ENCODE measurements at places on chromosomes 2 and 18.
A peak's percentile ranks its signal among the peaks of the same experiment; 100 is the strongest.

DNA sequence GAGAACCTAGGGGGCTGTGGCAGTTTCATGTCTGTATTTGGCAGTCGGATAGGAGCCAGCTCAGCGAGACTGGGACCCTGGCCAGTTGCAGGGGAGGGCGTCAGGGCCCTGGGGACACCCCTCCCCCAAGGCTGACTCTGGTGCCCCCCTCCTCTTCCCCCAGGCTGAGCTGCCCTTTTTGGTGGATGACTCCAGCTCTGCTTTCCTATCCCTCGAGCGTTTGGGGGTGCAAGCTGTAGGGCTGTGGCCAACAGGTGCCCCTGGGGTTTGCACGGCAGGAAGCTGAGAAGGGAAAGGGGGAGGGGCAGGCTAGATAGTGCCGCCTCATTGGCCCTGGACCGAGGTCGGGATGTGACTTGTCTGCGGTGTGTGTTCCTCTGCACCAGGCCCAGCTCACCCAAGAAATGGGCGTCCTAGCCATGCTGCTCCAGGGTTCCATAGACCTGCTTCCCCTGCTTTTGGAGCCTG is 26.4 kb downstream of the SPEG start:
- DNase-seq = no peak

- DNase-seq = no peak
Measured at GRCh38 chr2:110645616-110646015, 32.2 kb downstream of the BUB1 start.

DNA sequence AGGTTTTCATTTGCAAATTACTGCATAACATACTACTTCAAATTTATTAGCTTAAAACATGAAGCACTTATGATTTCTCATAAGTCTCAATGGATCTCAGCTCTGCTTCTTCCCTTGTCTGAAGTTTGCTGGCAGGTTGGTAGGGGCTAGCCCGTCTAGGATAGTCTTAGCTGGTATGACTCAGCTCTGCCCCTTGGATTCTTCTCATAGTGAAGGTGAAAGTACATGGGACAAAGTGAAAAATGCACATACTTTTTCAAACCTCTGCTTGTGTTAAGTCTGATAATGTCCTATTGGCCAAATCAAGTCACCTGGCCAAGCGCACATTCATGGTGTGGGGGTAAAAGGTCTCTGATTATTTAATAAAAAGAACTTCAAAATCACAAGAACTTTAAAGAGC is 184.8 kb upstream of the VWC2L start:
- DNase-seq = no peak

DNA sequence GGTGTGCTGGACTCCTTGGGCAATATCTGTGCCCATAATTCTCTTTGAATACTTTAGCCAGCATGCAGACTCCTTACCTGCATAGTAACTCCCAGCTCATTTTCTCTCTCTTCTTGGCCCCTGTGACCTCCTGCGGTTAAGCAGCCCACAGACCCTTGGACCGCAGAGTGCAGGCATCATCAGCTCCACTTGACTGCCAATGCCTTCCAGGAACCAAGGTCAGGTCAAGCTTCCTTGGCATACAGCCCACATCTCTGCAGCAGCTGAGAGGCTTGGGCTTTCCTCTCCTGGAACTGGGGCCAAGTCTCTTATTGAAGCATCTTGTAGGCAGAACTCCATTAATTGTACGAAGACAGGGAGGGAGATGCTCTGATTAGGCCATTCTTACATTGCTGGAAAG is 130.1 kb upstream of the PIEZO2 start:
- DNase-seq = no peak

GRCh38 chr2:143085125-143085784 is 44.0 kb upstream of the ARHGAP15 start:
- no peak for DNase-seq

DNA sequence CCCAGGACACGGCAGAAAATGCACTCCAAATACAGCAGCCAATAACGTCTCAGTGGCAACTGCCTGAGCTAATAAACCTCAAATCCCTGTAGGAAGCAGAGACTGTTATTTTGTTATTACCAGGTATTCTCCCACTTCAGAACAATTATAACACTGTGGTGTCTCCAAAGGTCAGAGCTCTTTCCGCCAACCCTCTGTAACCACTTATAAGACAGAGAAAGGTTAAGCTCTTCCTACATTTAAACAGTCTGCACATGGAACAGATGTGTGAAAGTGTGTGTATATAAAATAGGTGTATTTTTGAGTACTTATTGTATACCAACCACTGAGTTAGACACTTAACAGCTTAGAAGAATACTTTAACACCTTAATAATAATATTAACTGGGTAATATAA is 64.1 kb downstream of the FBXO15 start:
- DNase-seq = no peak

GRCh38 chr2:139674577-139674976 is 894.4 kb upstream of the NXPH2 start:
- no peak for DNase-seq

GRCh38 chr18:48600456-48601090 is 61.7 kb downstream of the CTIF start:
- DNase-seq = no peak

- DNase-seq = no peak
Measured at GRCh38 chr18:48660346-48661228, 121.8 kb downstream of the CTIF start.

- no peak for DNase-seq
Measured at GRCh38 chr2:118387509-118387908, 299.2 kb downstream of the INSIG2 start.

- DNase-seq = no peak
Measured at GRCh38 chr2:223580951-223581350, 21.2 kb downstream of the SCG2 start.

DNA sequence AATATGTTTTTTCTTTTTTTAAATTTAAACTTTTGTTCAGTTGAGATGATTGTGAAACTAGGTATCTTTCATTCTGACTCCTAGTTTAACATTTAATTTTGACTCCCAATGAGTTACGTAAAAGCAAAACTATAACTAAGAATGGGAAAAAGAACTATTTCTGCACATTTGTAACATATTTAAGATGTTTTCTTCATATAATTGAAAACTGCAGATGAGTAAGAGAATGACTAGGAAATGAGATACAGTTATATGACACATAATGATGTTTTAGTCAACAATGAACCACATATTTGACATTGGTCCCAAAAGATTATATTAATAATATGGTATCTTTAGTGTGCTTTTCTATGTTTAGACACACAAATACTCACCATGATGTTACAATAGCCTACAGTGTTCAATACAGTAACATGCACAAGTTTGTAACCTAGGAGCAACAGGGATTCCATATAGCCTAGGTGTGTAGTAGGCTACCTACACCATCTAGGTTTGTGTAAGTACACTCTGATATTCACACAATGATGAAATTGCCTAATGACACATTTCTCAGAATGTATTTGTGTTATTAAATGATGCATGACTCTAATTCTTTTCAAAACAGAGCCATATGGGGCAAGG is 12.6 kb downstream of the ERMN start:
- DNase-seq = no peak

- no peak for DNase-seq
Measured at GRCh38 chr2:79899196-79899595, 386.3 kb downstream of the CTNNA2 start.

DNA sequence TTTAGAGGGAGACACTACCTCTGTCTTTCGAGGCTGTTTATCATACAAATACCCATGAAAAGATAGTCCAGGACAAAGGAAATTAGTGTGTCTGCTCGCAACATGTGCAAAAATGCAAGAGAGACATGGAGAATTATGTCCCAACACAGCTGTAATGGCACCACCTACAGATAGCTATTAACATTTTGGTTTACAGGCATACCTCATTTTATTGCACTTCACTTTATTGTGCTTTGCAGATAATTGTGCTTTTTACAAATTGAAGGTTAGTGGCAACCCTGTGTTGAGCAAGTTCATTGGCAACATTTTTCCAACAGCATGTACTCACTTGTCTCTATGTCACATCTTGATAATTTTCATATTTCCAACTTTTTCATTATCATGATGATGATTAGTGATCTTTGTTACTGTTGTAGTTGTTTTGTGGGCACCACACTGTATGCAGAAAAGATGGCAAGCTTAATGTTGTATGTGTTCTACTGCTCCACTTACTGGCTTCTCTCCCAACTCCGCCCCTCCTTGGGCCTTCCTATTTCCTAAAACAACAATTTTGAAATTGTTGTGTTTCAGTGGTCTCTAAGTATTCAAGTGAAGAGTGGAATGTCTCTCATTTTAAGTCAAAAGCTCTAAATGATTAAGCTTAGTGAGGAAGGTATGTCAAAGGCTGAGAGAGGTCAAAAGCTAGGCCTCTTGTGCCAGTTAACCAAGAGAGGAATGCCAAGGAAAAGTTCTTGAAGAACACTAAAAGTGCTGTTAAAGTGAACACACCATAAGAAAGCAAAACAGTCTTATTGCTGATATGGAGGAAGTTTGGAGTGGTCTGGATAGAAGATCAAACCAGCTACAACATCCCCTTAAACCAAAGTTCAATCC is 52.0 kb downstream of the ANKRD12 start:
- DNase-seq = no peak

DNA sequence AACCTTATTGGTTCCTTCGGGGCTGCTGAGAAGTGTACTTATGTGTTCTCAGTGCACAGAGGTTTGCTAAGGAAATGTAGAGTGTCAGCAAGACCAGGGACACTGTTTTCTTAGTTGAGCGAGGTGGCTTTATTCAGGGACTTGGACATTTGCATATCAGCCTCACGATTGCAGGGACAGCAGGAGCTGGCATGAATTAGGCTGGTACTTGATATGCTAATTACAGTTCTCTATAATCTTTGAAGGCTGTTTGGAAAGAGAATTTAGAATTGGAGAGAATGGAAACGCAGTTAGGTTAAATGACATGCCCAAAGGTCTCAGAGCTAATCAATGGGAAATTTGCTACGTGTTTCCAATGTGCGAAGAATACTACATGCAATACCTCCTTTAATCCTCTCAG is 18.7 kb upstream of the MTCL1 start:
- DNase-seq = no peak

GRCh38 chr18:4405965-4406364 is 49.1 kb downstream of the DLGAP1 start:
- DNase-seq = no peak

GRCh38 chr2:205733648-205734047 is 51.3 kb downstream of the NRP2 start:
- no peak for DNase-seq

DNA sequence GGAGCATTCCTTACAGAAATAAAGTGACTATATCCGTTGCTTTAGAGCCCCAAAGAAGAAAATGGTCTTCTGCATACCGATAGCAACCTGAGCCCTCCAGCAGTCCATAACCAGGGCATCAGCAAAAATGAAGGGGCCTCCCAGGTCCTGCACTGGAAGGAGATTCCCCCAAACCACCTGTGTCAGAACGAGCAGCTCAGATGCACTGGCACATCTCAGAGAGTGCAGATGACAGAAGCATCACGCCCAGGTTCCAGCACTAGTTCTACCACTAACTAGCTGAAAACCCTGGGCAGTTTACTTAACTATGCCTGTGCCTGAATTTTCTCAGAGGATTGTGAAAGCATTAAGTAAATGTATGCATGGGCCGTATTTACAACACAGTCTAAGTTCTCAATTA is 466.7 kb upstream of the MYT1L start:
- no peak for DNase-seq

- no peak for DNase-seq
Measured at GRCh38 chr2:239292959-239293774, 107.7 kb downstream of the HDAC4 start.

DNA sequence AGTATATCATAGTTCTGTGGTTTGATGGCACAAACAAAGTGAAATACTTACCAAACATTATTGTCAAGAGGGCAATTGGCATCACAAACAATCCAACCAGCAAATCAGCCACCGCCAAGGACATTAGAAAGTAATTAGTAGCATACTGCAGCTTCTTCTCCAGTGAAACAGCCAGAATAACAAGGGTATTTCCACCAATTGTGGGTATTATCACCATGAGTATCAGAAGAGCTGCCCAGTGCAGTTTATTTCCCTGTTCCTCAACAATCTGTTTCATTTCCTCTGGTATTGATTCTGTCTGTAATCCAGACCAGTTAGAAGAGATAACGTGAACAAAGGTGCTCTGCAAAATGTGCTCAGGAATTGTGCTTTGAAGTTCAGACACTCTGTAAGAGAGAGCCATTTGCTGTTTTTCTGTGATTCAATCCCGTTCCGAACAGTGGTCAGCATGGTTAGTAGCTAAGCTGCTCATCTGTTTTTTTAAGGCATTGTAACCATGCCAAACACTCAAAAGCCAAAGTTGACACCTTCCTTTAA is 1.4 kb downstream of the HTR2B start:
- DNase-seq = peak; percentile 16

DNA sequence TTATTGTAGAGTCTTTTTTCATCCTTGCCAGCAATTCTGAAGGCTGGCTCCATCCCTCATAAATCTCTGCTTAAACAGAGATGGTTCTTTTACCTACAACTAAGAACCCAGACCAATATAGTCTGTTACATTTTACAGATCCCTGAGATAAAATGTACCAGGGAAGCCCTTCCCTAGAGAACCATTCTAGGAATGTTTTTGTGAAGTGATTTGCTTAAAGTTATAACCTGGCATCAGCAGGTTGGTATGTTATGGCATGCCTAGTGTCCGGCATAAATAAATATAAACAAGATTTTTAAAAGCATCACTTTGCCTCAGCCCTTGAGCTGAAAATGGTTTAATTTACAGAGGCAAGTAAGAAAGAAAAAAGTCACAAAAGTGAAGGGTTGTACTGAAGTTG is 18.5 kb upstream of the NPAS2 start:
- no peak for DNase-seq

GRCh38 chr18:25284861-25285550 is 67.0 kb downstream of the ZNF521 start:
- no peak for DNase-seq

GRCh38 chr2:118530976-118531375 is 316.5 kb downstream of the EN1 start:
- DNase-seq = no peak

DNA sequence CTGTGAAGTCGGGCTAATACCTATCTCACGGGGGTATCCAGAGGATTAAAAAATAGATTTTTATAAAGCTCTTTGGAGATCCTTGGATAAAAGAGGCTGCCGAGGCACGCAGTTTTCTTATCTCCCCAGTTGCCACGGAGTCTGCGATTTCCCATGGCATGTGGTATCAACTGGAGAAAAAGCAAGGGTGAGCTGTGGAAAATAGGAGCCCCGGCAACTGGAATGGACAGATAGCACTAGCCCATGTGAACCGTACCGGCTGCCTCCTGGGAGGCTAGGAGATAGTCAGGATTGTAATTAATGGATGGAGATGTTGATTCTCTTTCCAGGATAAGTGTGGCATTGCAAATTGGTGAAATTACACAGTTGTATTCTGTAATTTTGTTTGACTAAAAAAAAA is 407.6 kb upstream of the KCNH7 start:
- no peak for DNase-seq

- DNase-seq = peak; percentile 9
Measured at GRCh38 chr2:236343400-236344161, 79.4 kb upstream of the ASB18 start.

GRCh38 chr2:216242365-216242764 is 129.9 kb downstream of the MARCHF4 start:
- no peak for DNase-seq

GRCh38 chr2:66547887-66548286 is 113.0 kb downstream of the MEIS1 start:
- no peak for DNase-seq

- no peak for DNase-seq
Measured at GRCh38 chr2:100835006-100835659, 15.2 kb downstream of the NPAS2 start.

Data from GM12878 (cell line).